Suppressor macrophage treated with lipopolysaccharide for 1 hour (primary cell): ENCODE measurements at places on chromosomes 7 and 10.

DNA sequence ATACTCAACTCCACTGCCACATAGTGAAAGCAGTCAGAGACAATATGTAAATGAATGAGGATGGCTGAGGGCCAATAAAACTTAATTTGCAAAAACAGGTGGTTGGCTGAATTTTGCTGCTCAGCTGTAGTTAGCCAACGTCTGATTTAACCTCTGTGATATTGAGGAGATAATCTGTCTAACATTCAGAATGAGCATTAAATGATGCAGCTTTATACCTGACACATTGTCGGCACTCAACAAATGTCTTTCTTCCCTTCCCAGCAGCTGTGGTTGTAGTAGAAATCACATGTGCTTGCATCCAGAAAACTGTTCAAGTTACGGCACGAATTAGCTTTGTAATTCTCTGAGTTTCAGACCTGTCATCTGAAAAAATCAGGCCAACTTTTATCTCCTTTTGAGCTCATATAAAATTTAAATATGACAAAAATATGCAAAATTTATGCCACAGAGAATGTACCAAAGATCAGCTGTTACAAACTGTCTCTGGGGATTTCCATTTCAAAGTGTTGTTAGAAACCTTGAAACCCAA, 1239.7 kb downstream of the GATA3 start:
- no peak for DNase-seq

- no peak for DNase-seq
Measured at GRCh38 chr10:25944771-25945170, 10.7 kb downstream of the MYO3A start.

DNA sequence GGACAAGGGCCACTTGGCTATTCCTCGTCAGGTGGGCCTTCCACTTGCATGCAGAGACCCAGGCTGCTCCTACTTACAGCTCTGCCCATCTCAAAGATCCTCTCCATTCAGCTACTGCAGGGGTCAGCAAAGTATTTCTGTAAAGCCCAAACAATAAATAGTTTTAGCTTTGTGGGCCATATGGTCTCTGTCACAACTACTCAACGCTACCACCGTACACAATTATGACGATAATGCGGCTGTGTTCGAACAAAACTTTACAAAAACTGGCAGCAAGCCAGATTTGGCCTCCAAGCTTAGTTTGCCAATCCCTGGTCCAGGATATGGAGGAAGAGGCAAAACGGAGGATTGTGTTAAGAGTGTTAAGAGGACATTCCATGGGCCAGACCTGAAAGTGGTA, 12.8 kb downstream of the RAB11FIP2 start:
- DNase-seq: no peak

DNA sequence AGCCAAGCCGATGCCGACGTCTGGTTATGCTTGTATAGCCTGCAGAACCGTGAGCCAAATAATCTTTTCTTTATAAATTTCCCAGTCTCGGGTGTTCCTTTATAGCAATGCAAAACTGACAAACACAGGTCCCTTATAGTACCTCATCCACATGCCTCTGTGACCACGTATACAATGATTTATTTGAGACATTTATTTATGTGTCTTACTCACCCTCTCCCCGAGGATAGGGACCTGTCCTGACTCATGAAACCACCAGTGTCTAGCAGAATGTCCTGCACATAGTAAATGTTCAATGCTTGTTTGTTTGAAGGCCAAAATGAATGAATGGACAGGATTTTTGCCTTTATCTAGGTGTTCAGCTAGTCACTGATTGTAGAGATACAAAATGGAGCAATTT, 147.9 kb upstream of the FZD8 start:
- DNase-seq: no peak

GRCh38 chr10:59585046-59585700, 124.5 kb downstream of the SLC16A9 start:
- DNase-seq: no peak

- DNase-seq: no peak
Measured at GRCh38 chr10:84428711-84429110, 100.3 kb downstream of the CCSER2 start.

DNA sequence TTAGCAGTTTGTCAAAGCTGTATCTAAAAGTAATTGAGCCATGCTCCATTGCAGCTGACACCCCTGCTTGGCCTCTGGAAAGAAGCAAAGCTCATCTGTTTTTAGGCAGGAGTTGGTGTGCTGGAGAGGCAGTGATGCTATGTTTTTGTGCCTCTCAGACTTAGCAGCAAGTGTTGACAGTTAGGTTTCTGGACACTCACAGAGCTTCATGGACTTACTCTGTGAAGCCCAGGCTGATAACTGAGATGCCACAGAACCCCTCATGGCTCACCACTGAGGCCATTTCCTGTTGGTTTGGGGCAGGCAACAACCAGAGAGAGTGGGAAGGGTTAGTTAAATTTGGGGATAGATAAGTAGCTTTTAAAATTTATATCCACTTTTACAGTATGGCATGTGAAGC, 59.8 kb downstream of the BTAF1 start:
- DNase-seq: no peak
